ENCODE measurements at places on chromosomes 1 and 21.

DNA sequence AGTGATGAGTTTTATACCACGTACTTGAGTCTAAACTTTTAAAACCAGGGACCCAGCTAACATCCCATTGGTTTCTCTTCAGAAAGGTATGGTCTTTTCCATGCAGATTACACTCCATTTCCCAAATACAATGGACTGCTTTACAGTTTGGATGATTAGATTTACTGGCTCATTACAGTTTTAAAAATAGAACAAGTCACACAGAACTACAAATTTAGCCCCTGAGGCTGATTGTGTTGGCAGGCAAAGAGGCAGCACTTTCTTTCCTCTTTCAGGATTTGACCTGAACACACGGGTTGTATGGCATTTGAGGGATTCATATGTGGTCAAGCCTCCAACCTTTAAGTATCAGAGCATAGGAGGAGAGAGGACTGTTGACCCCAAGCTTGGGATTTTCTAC lies 21.8 kb upstream of the VTCN1 start:
- DNase-seq: no peak

- no peak for DNase-seq
Measured at GRCh38 chr1:230052018-230052417, 15.0 kb upstream of the GALNT2 start.

DNA sequence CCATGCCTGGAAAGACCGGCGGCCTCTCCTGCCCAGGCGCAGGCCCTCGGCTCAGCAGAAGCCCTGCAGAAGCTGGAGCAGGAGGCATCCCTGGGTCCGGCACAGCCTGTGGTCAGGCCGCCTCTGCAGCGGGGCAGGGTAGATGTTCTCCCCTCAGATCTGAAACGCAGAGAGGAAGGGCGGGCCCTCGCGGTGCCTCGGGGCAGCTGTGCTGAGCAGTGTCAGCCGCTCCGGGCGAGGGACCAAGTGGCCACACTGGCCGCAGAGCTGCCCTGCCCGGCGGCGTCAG lies 175.3 kb upstream of the ARHGEF16 start:
- DNase-seq: no peak

DNA sequence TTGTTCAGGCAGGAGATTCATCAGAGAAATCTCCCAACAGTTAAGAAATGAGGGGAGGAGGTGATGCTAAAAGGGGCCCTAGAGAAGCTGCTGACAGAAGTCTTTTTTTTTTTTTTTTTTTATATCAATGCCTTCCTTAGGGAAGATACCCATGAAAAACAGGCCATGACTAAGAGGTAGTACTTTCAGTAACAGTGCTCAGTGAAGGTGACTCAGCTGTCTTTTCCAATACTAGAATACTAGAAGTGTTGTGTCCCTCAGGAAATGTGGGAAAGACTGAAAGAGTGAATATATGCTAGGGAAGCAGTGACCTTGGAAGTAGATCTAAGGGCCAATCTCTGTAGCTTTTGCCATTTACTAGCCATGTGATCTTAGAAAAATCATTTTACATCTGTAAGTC lies 52.4 kb upstream of the SLFNL1 start:
- DNase-seq: no peak

DNA sequence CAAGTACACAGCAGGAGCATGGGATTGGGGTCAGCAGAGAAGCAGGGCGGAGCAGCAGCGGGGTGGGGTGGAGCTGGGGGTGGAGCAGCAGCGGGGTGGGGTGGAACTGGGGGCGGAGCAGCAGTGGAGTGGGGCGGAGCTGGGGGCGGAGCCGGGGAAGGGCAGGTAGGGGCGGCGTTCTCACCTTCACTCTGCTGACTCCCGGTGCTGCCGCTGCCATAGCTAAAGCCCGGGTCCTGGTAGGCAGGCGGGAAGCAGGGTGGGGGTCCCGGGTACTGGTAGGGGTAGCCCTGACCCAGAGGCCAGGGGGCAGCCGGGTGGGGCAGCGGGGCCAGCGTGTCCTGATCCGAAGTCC lies 6.7 kb downstream of the TAS1R3 start:
- no peak for DNase-seq

DNA sequence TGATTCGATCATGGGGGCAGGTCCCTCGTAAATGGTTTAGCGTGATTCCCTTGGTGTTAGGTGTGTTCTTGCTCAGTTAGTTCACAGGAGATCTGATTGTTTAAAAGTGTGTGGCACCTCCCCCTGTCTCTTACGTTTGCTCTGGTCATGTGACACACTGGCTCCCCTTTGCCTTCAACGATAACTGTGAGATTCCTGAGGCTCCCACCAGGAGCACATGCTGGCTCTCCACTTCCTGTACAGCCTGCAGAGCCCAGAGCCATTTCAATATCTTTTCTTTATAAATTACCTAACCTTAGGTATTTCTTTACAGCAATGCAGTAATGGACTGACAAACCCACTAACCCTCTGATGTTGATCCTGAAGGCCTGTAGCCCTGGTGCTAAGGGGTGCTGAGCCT lies 141.9 kb downstream of the FCRL5 start:
- DNase-seq: no peak

DNA sequence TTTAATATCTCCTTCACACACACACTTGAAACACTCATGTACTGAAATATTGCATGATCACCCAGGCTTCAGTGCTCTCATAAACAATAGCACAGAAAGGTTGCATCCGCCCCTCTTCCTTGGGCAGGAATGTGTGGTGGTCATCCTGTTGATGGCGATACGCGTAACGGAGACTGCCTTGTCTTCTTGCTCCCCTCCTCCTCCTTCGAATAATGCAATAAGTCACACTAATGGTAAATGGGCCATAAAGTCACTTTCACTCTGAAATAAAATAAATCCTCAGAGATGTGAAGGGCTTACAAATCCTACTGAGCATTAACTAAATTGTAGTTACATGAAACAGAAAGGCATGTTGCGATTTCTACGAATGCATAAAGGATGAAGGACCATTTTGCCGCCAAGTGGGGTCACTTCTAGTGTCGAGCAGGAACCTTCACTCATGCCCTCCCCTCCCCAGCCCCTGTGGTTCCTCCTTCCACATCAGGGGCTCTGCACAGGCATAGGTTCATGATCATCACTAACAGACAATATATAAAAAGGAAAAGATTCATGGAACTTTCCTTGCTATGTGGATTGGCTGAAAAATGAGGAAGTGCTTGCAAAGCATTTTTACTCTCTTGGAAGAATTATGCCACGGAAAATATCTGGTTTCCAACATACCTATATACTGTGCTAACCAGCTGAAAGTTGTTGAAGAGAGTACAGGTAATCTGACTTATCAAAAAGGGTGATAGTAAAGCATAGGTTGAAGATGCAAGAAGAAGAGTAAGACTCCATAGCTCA lies 1.2 kb upstream of the PGBD5 start:
- DNase-seq: no peak

DNA sequence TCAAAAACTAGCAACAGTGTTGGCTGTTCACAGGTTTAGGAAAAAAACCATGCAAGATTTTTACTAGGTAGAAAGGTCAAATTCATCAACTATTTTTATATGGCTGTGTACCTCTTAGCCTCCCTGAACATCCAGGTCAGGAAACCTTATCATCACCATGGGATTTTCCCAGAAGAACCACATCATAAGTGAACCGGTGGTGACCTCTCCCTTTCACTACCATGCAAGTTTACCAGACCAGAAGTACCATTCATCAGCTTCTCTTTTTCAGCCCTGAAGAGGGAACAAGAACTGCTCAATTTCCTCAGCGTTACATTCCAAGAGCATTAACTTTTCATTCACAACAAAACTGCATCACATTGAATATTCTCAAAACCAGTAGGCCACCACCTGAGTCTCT lies 5.9 kb downstream of the SSBP3 start:
- DNase-seq: no peak

DNA sequence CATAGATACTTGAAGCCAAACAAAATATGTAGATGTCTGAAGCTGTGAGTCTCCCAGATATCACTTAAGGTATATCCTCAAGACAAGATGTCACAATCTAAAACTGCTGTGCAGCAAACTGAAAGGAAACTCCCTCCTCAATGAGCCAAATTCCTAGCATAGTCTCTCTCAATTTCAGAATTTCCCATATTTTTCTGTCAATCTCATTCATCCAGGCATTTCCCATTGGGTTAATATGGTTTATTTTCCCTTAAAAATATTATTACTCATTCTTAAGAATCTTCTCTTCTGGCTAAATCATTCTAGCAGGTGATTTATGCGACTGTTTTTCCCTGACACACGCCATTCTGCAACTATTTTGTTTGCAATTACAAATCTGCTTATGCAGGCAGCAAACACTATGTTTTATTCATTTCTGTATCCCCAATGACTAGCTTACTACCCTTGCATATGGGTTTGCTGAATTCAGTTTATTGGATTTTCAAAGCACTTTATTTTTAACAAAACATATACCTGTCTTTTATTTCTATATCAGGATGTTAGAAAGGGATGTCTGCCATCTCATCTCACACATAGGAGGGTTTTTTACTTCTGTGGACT lies 69.9 kb downstream of the TNFSF4 start:
- DNase-seq: no peak

- DNase-seq: no peak
Measured at GRCh38 chr1:50378770-50379169, 44.5 kb downstream of the DMRTA2 start.

GRCh38 chr1:116966791-116967190 lies 34.8 kb upstream of the CD101 start:
- DNase-seq: no peak

GRCh38 chr1:43518935-43519686 lies 11.6 kb upstream of the PTPRF start:
- no peak for DNase-seq

- no peak for DNase-seq
Measured at GRCh38 chr1:173887627-173888026, 19.4 kb downstream of the ZBTB37 start.

GRCh38 chr1:24737368-24738117 lies 7.7 kb upstream of the CLIC4 start:
- DNase-seq: no peak

- no peak for DNase-seq
Measured at GRCh38 chr1:113255720-113256347, 134.5 kb upstream of the MAGI3 start.

DNA sequence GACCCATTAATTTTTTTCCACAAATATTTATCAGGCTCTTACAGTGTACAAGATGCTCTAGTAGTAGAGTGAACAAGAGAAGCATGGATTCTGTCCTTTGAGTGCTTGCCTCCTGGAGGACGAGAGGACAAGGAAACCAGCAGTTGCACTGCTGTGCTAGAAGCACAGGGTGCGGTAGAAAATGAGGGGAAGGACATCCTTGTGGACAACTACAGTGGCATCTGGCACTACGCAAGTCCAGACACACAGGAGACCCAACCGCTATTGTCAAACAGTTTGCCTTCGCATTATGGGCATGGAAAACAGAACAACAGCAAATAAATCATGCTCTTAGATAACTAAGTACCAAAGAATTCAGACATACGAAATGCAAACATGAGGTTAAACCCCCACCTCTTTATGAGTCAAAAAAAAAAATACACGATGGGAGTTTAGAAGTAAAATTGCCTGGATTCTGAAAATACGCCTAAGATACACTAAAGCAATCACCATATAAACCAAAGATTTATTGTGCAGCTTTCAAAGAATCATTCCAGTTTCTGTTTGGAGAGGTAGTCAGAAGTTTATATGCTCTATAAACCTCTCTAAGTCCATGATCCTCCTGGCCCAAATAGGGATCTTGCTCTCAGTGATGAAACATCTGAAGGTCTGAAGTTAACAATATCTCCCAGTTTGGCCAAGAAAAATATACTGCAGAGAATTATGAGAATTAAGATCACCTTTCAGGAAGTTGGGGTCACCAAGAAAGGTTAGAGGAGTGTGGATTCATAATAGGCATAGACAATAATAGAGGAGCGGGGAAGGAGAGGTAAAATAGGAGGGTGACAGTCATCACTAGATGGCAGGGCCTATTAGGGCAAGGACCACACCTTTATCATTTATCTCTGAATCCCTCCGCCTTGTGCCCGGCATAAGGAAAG lies 307.8 kb downstream of the NFIA start:
- DNase-seq: no peak

DNA sequence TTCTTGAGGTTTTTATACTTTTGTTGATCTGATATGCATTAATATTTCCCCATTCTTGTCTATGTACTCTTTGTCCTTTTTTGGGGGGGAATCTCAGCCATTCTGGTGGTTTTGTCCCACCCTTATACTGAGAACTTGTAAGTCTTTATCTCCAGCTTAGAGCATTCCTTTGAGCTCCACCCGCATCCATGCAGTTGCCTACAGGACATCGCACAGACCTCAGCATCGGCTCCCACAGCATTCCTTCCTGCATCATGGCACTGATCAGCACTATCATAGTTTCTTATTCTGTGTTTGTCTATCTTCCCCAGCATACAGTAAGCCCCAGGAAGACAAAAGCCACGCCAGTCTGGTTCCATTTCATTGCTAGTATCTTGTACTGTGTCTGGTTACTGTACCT lies 33.0 kb downstream of the HHAT start:
- no peak for DNase-seq
